ENCODE measurements at places on chromosomes 12 and 14.
A peak's percentile ranks its signal among the peaks of the same experiment; 100 is the strongest.

GRCh38 chr14:91350813-91351511 is 66.7 kb downstream of the CCDC88C start:
- peak overlapping the region; percentile 22 for H3K4me3 ChIP-seq
- H3K4me1 ChIP-seq, result no peaks in the 10 kb centered on the region
- no peak overlapping the region for H3K27ac ChIP-seq
- peaks cover 7% of the 10 kb centered on the region for H3K27me3 ChIP-seq
- no peak for DNase-seq

DNA sequence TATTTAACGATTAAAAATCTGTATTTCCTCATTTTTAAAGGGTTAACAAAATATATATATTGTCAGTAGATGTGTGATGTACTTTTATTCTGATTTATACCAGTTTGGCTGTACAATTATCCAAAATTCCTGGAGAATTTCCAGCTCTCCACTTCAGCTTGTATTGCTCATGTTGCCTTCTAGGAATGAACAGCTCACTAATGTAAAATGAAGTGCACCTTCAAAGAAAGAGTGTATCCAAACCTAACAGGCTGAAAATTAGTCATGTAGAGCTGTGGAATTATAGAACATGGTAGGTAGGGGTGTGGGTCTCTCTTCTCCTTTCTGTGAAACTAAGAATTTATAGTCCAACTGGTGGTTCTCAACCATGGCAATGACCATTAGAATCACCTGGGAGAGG is 362.0 kb downstream of the ETNK1 start:
- no peaks in the 10 kb centered on the region for H3K36me3 ChIP-seq
- no peak overlapping the region for H3K4me3 ChIP-seq
- no peak for DNase-seq
- peaks cover 3% of the 10 kb centered on the region for H3K4me1 ChIP-seq
- no peak overlapping the region for H3K27ac ChIP-seq

- H3K27ac ChIP-seq, result no peak overlapping the region
- H3K4me3 ChIP-seq, result no peak overlapping the region
- H3K27me3 ChIP-seq, result no peaks in the 10 kb centered on the region
These were observed 39.8 kb downstream of the SPRING1 start for GRCh38 chr12:116698116-116698515.

- DNase-seq, result no peak
- H3K36me3 ChIP-seq, result no peaks in the 10 kb centered on the region
- no peak overlapping the region for H3K4me3 ChIP-seq
- peaks cover 66% of the 10 kb centered on the region for H3K27me3 ChIP-seq
These were observed 137.1 kb upstream of the SFSWAP start for GRCh38 chr12:131573631-131574394.

DNA sequence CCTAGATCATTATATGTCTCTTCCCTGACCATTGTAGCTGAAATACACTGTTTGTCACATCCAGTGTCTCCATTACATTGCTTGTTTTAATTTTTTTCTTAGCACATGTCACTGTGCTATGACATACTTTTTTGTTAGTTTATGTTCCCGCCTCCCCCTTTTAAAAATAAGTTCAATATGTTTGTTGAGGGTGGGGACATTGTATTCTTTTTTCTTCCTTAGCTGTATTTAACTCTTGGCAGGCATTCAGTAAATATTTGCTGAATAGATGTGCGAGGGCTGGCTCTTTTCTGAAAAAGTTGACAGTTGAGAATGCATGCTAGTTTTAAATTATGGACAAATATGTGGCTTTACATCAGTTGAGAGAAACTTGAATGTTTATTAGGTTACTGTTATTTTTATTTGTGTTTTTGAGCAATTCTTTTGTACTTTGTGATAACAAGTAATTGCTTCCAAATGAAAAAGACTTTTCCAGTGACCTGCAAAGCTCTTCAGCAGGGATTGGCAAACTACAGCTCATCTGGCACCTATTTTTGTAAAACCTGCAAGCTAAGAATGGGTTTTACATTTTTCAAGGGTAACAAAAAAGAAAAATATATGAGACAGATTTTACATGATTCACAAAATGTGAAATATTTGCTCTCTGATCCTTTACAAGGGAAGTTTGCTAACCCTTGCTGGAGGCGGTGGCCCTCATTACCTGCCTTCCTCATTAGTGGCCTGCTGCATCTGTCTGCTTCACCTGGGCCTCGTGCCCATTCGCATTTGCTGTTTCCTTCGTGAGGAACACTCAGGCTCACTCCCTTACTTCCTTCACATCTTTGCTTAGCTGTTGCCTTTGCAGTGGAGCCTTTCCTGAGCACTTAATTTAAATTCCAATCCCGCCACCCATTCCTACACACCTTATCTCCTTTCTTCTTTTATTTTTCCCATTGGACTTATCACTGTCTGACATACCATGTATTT is 229.4 kb downstream of the ERC1 start:
- H3K4me1 ChIP-seq, result peaks cover 25% of the 10 kb centered on the region
- H3K36me3 ChIP-seq, result no peaks in the 10 kb centered on the region
- DNase-seq, result no peak
- no peaks in the 10 kb centered on the region for H3K27me3 ChIP-seq

DNA sequence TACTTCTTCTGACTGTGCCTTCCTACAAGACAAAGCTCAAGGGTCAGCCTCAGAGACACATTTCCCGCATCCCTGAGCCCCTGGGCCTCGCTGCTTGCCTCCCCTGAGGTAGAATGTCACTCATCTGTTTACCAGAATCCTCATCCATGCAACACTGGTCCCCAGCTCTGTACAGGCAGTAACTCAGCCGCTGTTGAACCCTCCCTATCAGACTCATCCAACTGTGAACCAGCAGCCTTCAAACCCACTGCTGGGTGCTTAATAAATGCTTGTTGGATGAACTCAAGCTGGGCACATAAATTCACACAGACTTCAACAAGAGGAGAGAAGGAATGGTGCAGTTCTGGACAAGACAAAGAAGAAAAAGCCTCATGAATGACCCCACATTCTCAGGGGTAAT is 6.1 kb downstream of the NT5DC3 start:
- no peak for DNase-seq
- H3K27me3 ChIP-seq, result no peaks in the 10 kb centered on the region
- H3K27ac ChIP-seq, result peak overlapping the region; percentile 70
- peaks cover 39% of the 10 kb centered on the region for H3K4me1 ChIP-seq
- H3K4me3 ChIP-seq, result no peak overlapping the region

DNA sequence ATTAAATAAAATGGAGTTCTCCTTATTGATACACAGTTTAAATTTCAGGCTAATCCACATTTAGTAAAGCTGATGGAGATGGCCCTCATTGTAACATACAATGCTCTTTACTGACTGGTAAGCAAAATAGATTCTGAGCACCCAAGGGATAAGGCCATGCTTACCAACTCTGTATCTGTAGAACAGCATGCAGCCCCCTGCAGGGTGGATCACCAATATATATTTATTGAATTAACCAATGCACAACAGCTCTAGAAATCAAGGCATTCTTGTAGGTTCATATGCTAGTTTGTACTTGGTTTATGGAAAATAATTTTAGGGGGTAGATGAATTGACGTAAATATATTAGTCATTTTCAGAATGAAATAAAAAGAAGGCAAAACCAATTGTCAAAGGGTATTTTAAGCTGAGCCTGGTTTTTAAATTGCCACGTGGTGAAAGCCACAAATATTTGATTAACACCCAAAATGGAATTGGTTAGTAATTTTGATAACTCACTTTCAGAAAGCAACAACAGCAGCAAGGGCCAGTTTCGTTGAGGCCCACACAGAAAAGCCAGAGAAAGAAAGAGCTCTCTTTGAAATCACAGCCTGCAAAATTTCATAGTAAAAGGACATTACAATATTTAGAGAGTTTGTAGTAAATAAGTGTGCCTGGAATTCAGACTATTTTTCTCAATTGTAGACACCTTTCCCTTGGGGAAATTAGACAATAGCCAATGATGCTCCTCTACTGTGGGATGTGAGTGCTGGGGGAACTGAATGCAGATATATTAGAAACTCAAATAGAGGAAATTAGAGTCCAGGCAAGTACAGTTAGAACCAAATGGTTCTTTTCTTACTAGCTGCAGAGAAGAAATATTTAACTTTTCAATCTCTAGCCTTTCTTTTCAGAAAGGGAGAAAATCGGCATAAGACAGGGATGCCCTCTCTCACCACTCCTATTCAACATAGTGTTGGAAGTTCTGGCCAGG is 216.2 kb upstream of the ABCD2 start:
- DNase-seq, result no peak
- no peaks in the 10 kb centered on the region for H3K27me3 ChIP-seq
- no peaks in the 10 kb centered on the region for H3K4me1 ChIP-seq
- no peaks in the 10 kb centered on the region for H3K36me3 ChIP-seq

- no peak overlapping the region for H3K27ac ChIP-seq
- no peaks in the 10 kb centered on the region for H3K4me1 ChIP-seq
- H3K36me3 ChIP-seq, result no peaks in the 10 kb centered on the region
- H3K4me3 ChIP-seq, result no peak overlapping the region
These were observed 9.7 kb downstream of the SERPINA1 start for GRCh38 chr14:94378527-94379290.

- peaks cover 10% of the 10 kb centered on the region for H3K4me1 ChIP-seq
- H3K27ac ChIP-seq, result no peak overlapping the region
- no peak for DNase-seq
- no peak overlapping the region for H3K4me3 ChIP-seq
- H3K36me3 ChIP-seq, result no peaks in the 10 kb centered on the region
- H3K27me3 ChIP-seq, result no peaks in the 10 kb centered on the region
These were observed 199.4 kb downstream of the ANO4 start for GRCh38 chr12:100993916-100994450.

- no peak overlapping the region for H3K27ac ChIP-seq
- H3K36me3 ChIP-seq, result peaks cover 8% of the 10 kb centered on the region
- H3K4me3 ChIP-seq, result no peak overlapping the region
- no peaks in the 10 kb centered on the region for H3K27me3 ChIP-seq
These were observed 117.3 kb downstream of the LGMN start for GRCh38 chr14:92631098-92631497.

DNA sequence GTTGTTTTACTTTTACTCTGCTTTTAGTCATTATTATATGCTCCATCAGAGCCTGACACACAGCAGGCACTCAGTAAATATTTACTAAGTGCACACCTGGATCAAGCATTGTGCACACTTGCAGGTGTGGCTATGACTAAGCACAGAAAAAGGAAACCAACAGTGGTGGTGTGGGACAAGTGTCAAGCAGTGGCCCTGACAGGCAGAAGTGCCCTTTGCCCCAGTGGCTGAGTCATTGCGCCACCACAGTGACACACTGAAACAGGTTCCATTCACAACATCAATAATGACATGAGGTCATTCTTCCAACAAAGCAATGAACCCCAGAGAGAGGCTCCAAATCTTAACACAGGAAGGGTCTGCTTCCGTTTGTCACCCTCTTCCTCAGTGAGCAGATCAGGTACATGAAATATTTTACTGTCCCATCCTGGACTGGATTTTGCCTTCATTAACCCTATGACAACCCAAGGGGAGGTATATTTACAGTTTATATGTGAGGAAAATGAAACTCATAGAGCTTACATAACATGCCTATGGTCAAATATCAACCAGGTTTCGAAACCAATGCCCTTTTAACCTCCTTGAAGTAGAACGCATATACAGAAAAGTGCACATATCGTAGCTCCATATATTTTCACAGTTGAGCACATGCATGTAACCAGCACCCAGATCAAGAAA is 82.6 kb upstream of the GTF2A1 start:
- DNase-seq, result no peak
- no peak overlapping the region for H3K4me3 ChIP-seq
- H3K27ac ChIP-seq, result no peak overlapping the region
- no peaks in the 10 kb centered on the region for H3K27me3 ChIP-seq
- no peaks in the 10 kb centered on the region for H3K4me1 ChIP-seq
- no peaks in the 10 kb centered on the region for H3K36me3 ChIP-seq

DNA sequence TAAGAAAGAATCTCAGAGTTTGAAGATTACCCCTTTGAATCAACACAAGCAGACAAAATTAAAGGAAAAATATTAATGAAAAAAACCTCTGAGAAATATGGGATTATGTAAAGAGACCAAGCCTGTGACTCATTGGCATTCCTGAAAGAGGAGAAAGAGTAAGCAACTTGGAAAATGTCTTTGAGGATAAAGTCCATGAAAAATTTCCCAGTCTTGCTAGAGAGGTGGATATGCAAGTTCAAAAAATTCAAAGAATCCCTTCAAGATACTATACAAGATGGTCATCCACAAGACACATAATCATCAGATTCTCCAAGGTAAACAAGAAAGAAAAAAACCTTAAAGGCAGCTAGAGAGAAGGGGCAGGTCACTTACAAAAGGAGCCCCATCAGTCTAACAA is 13.3 kb downstream of the SLCO1B1 start:
- no peaks in the 10 kb centered on the region for H3K4me1 ChIP-seq
- DNase-seq, result no peak
- H3K27me3 ChIP-seq, result no peaks in the 10 kb centered on the region

- no peaks in the 10 kb centered on the region for H3K27me3 ChIP-seq
- H3K4me3 ChIP-seq, result peak overlapping the region; percentile 70
- H3K36me3 ChIP-seq, result peaks cover 53% of the 10 kb centered on the region
These were observed 3.7 kb downstream of the NFKBIA start for GRCh38 chr14:35400648-35401421.

DNA sequence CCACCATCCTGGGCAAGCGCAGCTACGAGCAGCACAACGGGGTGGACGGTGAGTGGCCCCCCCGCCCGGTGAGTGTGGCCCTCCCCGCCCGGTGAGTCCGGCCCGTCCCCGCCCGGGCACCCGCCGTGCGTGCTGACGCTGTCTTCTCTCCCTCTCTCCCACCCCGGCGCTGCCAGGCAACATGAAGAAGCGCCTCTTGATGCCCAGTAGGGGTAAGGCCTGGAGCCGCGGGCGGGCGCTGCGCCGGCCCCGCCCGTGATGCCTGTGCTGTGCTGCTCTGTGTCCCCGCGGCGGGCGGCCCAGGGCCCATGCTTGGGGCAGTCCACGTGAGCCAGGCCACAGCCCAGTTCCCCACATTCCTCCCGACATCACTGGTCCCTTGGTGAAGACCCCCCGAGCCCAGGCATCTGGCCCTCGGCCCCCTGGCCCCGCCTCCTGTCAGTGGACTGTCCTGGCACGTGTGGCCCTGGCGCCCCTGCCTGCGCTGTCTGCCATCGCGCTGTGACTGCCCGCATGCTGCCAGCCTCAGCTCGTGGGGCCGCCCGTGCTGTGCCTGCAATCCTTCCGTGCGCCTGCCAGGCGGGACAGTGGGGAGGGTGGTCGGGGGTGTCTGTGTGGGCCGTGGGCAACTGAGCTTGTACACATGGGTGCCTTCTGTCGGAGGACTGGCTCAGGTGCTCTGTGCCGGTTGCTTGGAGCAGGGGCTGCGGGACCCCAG is 7.9 kb upstream of the CRIP2 start:
- no peaks in the 10 kb centered on the region for H3K27me3 ChIP-seq
- DNase-seq, result no peak
- H3K36me3 ChIP-seq, result peaks cover 58% of the 10 kb centered on the region
- no peak overlapping the region for H3K4me3 ChIP-seq

All from tibial artery (tissue), 4 donors.